Lower leg skin (tissue), 4 donors: ENCODE measurements at places on chromosomes 12 and 14.
A peak's percentile ranks its signal among the peaks of the same experiment; 100 is the strongest.

DNA sequence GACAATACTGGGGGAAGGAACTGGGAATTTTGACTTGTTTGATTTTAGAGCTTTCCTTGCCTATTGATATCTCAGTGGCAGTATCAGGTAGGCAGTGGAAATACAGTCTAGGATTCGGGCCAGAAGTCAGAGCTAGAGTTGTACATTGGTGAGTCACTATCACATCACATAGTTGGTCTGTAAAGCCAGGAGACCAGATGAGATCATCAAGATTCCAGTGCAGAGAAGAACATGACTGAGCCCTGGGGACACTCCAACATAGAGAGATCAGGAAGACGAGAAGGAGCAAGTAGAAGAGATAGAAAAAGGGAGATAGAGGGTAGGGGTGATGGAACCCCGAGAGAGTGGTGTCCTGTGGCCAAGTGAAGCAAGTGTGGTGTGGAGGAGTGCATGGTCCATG is 46.6 kb upstream of the NR1H4 start:
- DNase-seq: no peak

- DNase-seq: no peak
These were observed 158.6 kb downstream of the ANO4 start for GRCh38 chr12:100953217-100953616.

DNA sequence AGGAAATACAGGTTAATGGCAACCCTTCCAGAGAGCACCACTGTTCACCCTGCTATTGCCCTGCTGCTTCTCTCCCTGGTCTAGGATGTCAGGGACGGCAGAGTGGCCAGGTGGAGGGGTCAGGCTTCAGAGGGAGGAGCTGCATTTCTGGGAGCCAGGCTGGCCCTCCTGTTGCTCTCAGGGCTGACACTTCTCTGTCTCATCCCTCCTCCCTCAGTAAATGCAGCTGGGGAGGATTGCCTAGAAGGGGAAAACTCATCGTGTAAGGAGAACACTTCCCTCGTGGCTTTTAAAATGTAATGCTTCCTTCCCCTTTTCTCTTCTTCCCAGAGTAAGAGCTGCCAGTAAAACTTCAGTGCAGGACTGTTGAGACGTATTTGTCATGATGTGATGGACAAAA is 20.8 kb downstream of the SUSD6 start:
- no peak for DNase-seq

DNA sequence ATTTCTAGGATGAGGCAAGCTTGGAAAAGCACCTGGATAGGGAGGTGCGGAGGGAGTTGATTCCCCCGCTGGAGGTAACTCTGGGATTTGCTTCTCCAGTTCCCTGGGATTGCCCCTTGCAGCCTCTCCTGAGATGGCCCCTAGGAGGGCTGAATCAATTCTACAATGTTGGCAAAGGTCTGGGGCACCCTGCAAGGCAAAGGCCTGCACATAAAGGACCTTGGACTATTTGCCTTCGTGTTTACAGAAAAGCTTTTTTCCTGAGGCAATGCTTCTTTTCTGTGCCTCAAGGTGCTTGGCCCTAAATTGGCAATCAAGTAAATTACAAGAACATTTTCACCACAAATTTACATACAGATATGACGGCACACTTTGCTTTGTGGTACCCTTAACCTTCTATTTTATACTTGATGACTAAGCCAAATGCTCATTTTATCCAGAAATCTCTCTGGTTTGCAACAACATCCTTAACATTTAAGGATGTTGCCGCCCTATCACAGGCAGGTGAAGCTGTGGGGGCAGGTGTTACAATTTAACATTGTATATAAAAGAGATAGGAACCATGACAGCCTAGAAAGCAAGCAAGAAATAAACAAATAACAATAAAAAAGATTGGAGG is 40.3 kb downstream of the TIMELESS start:
- no peak for DNase-seq

DNA sequence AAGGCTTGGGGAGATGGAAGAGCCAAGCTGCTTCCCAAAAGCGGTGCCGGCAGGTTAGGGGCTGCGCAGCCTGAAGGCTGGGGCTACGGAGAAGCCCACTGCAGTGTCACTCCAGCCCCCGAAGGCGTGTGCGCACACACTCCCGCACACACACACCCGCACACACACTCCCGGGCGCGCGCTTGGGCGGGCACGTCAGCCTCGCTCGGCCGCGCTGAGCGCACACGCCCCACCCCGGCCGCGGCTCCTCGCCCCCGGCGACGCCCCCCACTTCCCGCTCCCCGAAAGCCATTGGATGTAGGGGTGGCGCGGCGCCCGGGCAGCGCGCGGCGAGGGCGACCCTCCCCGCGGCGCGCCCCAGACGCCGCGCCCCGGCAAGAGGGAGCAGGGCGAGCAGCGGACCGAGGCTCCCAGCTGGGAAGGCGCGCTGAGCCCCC is at the start of gene KCNK10:
KCNK10 (minus strand) TSS at position 184 of the 437 bp plus-strand sequence. CDS start 471 bp downstream, outside the sequence.
- no peak for DNase-seq

GRCh38 chr12:46795988-46796387 is 29.8 kb downstream of the SLC38A4 start:
- no peak for DNase-seq

DNA sequence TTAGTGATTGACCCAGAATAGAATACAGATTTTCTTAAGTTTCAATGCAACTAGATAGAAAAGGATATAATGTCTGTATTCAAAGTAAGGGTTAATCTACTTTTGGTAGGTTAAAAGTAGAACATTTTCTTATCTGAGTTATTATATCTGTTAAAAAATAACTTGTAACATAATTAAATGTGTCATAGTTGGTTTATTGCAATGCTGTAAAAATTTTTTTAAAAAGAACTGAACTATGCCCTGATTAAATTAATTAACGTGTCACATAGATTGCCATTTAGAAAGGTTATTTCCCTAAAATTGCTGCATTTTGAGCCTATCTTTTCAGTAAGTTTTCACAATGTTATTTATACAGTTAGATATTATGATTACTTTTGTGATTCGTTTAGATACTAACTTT is 89.2 kb downstream of the PDE3A start:
- DNase-seq: no peak

DNA sequence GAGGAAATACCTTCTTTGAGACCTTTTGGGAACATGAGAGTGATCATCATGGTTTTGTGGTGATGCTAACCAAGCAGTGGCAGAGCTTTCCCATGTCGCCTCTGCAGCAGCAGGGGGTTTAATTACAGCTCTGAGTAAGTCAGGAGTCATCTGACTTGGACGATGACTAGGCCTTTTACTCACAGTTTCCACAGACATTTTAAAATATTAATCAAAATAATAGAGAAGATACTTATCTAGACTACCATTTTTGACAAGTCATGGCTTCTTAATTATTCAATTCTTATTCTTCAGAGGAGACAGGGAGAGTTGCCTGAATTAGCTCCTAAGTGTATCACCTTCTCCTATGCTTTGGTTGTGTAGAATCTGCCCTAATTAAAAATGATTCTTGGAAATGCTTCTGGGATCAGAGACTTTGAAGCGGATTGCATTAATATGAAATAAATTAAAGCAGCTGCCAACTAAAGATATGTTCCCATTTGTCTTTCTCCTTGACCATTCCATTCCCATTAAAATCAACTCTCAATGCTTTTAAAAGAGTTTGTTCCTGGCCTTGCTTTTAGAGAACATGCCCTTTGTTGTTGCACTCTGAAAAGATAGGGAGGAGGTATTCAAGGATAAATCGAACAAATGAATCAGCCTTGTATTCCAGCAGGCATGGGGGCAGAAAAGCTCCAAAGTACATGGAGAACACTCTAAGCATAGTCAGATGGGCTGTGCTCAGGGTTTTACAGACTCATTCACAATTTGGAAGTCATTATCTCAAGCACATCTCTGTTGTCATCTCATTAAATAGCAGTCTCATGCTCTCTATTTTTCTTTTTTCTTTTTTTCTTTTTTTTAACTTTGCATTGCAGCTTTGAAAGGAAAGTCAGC is 7.7 kb upstream of the IFNG-AS1 start:
- no peak for DNase-seq

- DNase-seq: peak; percentile 97
These were observed at the start of gene EAPP for GRCh38 chr14:34539407-34540180. EAPP (minus strand) TSS chr14:34539701; CDS start chr14:34539628, 73 bp downstream.

DNA sequence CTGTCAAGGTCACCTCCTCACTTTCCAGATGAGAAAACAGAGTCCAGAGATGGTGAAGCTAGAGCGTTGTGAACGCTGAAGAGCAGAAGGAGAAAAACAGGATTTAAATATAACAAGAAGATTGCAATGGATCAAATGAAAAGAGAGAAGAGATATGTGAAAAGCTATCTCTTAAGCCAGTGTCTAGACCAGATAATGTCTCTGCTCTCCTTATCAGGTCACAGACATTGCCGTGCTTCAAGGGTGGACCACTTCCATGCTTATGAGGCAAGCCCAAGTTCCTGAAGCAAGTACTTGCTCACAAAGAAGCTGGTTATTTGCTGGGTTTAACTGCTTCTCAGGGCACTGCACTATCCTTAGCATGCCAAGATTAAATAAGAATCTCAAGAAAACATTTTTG is 31.6 kb upstream of the FRS2 start:
- DNase-seq: no peak
